Muscle of back (tissue), 13 donors: ENCODE measurements at places on chromosomes 2 and 18.

GRCh38 chr2:67463810-67464209 is 66.7 kb downstream of the ETAA1 start:
- no peak for DNase-seq

- no peak for DNase-seq
These were observed 957.7 kb upstream of the GYPC start for GRCh38 chr2:125698280-125698679.

GRCh38 chr2:142536492-142536891 is 341.0 kb upstream of the KYNU start:
- DNase-seq, result no peak

- no peak for DNase-seq
These were observed 560.6 kb downstream of the SLC4A3 start for GRCh38 chr2:220188031-220188430.

- no peak for DNase-seq
These were observed 65.6 kb downstream of the CYP26B1 start for GRCh38 chr2:72082021-72082601.

- no peak for DNase-seq
These were observed 2.4 kb downstream of the NEU4 start for GRCh38 chr2:241811201-241811951.

DNA sequence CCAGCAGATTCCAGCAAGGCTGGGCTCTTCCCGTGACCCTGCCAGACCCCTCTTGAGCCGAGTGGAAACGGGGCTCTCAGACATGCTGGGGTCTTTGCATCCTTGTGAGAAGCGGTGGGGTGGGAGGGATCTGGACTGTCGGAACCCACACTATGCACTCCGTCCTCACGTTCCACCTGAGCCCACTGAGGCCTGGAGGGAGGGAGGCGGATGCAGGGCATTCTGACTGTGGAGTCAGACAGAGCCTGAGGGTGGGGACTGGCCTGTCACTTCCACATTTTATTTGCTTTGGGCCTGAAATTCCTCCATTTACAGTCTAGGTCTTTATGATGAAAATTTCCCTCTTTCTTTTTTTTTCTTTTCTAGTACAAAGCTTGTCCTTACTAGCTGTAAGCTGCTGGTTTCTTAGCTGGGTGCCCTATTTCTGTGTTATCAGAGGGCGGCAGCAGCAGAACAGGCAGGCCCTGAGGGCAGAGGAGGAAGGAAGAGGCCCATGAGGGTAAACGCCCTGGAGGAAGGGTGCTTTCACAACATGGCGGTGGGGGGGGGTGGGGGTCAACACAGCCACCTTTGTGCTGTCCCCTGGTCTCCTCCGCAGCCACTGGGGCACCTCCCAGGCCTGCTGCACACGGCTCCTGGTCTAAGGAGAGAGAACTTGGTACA is 373.5 kb upstream of the MYT1L start:
- no peak for DNase-seq

GRCh38 chr2:151974988-151975387 is 123.9 kb downstream of the CACNB4 start:
- DNase-seq, result no peak

GRCh38 chr2:219611866-219612576 is 14.4 kb downstream of the STK11IP start:
- no peak for DNase-seq

- DNase-seq, result no peak
These were observed 38.5 kb downstream of the SPRED2 start for GRCh38 chr2:65393743-65394422.

GRCh38 chr2:161307676-161308075 is 549 bp upstream of the PSMD14 start:
- DNase-seq, result no peak

- peak; percentile 46 for DNase-seq
These were observed 103.0 kb upstream of the STK17B start for GRCh38 chr2:196274387-196274809.

GRCh38 chr2:53442783-53443182 is 324.8 kb upstream of the CHAC2 start:
- DNase-seq, result no peak

DNA sequence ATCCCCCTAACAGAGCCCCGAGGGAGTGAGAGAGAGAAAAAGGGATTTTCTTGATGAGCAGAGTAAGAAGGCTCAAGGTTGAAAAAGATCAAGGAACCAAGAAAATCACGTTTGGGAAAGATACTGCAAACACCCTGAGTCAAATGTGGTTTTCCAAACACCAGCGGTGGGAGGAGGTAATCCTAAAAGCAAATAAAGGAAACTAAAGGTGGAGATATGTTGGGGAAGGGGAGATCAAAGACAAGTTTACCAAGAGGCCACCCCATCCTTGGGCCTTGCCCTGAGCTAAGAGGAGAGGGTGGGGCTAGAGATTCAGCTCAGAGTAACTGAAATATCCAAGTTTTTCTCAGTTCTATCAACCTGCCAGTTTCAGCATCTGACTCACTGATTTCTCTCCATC is 332.3 kb downstream of the ETAA1 start:
- no peak for DNase-seq

DNA sequence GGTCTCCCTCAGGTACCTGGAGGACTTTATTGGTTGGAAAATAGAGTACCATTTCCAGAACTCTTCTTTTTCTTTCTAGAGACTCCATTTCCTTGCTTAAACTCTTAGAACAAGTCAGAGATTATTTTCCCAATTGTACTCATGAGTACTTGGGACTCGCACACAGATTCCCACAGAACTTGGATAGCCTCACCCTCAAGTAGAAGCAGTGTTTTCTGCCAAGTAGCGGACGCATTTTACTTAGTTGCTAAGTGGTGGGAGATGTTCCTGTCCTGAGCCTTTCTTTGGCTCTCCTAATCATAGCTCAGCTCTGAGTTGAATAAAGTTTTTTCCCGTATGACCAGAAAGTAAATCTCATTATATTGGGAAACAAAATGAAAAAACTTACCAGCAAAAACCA is 17.2 kb downstream of the SLC30A3 start:
- peak; percentile 49 for DNase-seq

- no peak for DNase-seq
These were observed 26.5 kb upstream of the CREB1 start for GRCh38 chr2:207503234-207503633.

DNA sequence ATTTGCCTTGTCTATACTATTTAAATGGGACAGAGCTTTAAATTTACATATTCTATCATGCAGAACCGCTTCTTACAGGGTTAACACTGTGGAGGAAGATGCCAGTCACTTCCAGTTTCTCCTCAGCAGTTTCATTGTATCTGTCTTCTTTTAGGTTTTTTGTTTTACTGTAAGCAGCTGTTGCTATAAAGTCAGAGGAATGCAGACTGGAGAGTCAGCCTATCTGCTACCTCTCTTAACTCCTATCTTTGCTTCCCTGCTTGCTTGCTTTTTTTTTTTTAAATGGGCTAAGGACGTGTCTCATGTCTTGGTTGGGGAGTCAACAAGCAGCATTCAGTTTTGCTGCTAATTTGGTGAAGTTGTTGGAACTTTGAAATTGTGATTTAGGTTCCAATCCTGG is 8.9 kb downstream of the EPC2 start:
- no peak for DNase-seq

DNA sequence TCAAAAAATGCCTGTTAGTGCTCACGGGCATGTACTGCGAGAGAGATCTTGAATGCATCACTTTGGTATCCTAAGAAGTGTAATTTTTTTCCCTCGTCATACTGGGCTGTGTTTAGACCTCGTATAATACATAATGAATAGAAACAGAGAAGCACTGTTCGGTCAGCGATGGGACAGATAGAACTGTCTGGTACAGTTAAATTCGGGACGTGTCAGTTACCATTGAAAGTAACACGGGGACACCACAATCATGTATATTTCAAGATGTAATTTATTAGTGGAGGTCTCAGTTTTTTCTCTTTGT is 1.8 kb downstream of the PKP4 start:
- no peak for DNase-seq

- DNase-seq, result no peak
These were observed 95.3 kb downstream of the PIGN start for GRCh38 chr18:62091487-62092120.

- no peak for DNase-seq
These were observed 34.7 kb upstream of the ACTR3 start for GRCh38 chr2:113854970-113855740.

DNA sequence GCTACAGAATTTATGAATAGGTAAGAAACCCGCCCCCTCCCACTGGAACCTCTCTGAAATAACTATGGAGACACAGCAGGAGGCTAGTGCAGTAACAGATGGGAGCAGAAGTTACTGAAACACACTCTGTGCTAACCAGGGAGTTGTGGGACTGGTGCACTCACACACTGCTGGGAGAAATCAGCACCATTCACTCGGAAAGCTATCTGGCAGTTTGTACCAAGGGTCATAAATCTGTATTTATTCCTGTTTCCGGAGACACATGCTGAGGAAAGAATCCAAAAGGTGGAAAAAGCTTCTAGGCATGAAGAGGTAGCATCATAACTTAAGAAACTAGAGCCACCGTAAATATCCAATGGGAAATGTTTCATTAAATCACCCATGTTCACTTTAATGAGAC is 39.9 kb downstream of the TGFA start:
- no peak for DNase-seq

- peak; percentile 47 for DNase-seq
These were observed 213.9 kb downstream of the TFCP2L1 start for GRCh38 chr2:121071034-121071504.

DNA sequence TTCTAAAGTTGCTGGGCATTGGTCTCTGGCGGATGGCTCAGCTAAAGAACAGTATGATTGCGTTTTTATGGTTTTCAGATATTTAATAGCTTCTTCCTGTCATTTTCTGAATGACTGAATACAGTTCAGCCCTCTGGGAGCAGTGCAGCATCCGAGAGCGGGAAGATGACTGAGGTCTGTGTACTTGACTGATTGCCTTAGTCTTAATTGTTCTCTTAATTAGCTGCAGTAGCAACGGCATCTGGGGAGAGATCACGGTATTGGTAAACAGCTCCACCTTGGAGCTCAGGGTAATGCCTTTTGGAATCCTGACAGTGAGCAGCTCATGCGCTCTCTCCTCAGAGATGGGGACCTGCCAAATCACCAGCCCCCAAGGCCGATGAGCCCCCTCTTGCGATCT is 481.4 kb upstream of the SPRED2 start:
- no peak for DNase-seq

DNA sequence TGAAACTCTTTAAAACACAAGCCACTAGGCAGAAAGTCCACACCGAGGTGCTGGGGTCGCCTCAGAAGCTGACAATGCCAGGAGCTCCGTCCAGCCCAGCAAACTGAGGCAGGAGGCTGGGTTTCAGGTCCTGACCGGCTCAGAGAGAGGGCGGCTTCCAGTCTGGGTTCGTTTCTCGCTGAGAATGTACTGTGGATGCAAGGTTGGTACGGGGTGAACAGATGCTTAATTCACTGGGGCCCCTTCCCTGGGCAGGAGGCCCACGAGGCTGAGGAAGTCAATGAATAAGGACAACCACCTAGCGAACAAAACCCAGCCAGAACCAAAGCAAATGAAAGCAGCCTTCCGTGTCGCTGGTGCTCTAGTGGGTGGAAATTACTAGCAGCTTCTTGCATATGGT is 142.0 kb downstream of the RTP5 start:
- no peak for DNase-seq

- no peak for DNase-seq
These were observed 22.2 kb downstream of the STEAP3 start for GRCh38 chr2:119245841-119246230.

GRCh38 chr2:46020416-46020815 is 276.8 kb upstream of the EPAS1 start:
- DNase-seq, result no peak

- DNase-seq, result no peak
These were observed 101.0 kb upstream of the RNF152 start for GRCh38 chr18:61993831-61994230.

GRCh38 chr2:221477714-221478484 is 94.2 kb downstream of the EPHA4 start:
- DNase-seq, result no peak

DNA sequence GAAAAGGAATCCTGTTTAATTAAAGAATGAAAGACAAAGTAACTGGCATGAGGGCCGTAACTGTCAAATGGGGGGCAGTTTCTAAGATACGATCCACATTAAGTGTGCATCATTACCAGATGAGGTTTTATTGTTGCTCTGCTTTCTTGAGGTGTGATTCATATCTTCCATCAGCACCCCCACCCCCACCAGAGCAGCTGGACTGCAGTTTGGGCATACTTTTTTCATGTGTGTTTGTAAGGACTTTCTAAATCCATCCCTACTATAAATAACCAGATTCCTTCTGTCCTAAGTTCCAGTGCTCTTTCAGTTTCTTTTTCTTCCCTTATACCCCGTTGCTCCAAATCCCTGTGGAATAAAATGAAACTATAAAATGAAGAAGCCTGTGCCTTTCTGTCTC is 142.1 kb downstream of the CDCA7 start:
- DNase-seq, result peak; percentile 38

- no peak for DNase-seq
These were observed 58.6 kb upstream of the ZFP36L2 start for GRCh38 chr2:43284967-43285366.

GRCh38 chr18:13266218-13267100 is 47.9 kb downstream of the LDLRAD4 start:
- no peak for DNase-seq

DNA sequence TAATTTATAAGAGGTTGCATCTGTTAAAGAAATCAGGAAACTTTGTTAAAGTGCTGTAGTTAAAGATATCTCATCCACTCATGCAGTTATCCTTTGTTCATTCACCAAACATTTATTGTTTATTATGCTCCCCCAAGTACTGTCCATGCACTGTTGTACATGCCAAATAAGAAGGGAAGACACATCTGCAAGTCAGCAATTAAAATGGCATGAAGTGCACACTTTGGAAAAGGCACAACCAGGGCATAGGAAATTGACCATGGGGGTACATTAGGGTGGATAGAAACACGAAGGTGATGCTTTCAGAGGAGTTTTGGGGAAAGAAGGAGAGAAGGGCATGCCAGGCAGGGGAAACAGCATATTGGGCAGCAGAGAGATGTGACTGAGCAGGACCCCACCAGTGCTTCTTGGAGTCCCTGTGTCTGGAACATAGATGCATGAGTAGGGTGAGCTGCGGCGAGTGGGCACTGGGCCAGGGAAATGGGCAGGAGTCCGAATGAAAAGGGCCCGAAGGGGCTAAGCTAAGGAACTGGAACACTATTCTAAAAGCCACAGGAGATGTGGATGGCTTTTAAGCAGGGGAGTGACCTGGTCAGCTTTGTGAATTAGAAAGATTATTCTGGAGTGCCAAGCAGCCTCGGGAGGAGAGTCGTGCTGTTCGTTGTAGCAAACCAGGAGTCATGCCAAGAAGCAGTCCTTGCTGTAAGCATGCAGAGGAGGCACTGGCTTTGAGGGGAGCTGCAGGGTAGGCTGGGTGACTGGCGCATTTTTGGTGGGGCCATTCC is 316.3 kb downstream of the AGPS start:
- no peak for DNase-seq

- DNase-seq, result no peak
These were observed 73.8 kb upstream of the PROKR1 start for GRCh38 chr2:68569604-68570003.

DNA sequence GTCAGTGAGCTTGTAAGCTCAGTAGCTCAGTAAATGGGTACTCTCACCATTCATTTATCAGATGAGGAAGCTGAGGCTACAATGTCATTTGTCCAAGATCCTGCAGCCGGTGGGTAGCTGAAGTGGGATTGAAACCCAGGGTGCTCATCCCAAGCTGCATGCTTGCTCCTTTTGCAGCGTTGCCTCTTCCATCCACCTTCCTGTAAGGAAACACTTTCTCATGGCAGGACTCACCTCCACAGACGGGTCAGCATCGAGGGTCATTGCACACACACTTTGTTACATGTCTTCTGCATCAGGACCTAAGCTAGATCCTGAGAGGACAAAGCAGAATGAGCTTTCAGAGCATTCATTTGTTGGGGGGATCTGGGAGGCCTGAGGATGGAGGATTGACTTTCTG is 60.7 kb downstream of the ACOXL start:
- DNase-seq, result no peak

- no peak for DNase-seq
These were observed 1.2 kb downstream of the PCARE start for GRCh38 chr2:29072971-29073725.
